ENCODE measurements at places on chromosomes 1 and 21. TPM values are rescaled to one million over a fixed set of nuclear protein-coding genes. Genes with fewer than 3 reads are reported as not detected.

The PTP4A2 gene
- total RNA-seq: 256 TPM

The S100A7A gene
- total RNA-seq: not detected

The RNF223 gene
- not detected for total RNA-seq

The SLAMF9 gene
- not detected for total RNA-seq

The CEPT1 gene
- 30.5 TPM for total RNA-seq

The TCHH gene
- total RNA-seq: not detected

The LAD1 gene
- not detected for total RNA-seq

The LDLRAD2 gene
- total RNA-seq: not detected

The FNDC5 gene
- total RNA-seq: 0.40 TPM

The GBP6 gene
- not detected for total RNA-seq

The LCE2C gene
- not detected for total RNA-seq

The UBAP2L gene
- 73.6 TPM for total RNA-seq

The LPAR3 gene
- not detected for total RNA-seq

The HUNK gene
- not detected for total RNA-seq

The ZFP69B gene
- total RNA-seq: 2.8 TPM

The AZIN2 gene
- 0.99 TPM for total RNA-seq

The SERINC2 gene
- total RNA-seq: 1.3 TPM

The CLCA1 gene
- total RNA-seq: not detected

The CLDN17 gene
- total RNA-seq: not detected

The SMIM1 gene
- total RNA-seq: 0.74 TPM

The CD48 gene
- total RNA-seq: not detected

The ETV3 gene
- total RNA-seq: 17.9 TPM

The PTPRC gene
- not detected for total RNA-seq

The OR2L8 gene
- total RNA-seq: not detected

The C1QTNF12 gene
- total RNA-seq: not detected

The RUNX1 gene
- 5.4 TPM for total RNA-seq

The GNG12 gene
- 237 TPM for total RNA-seq

The C1orf174 gene
- 30.8 TPM for total RNA-seq

The REN gene
- not detected for total RNA-seq

The S100A5 gene
- not detected for total RNA-seq

The OLIG2 gene
- not detected for total RNA-seq

The FBXO2 gene
- 1.1 TPM for total RNA-seq

The BGLAP gene
- total RNA-seq: 0.32 TPM

The HES3 gene
- not detected for total RNA-seq

The CXADR gene
- 4.4 TPM for total RNA-seq

The CD1E gene
- not detected for total RNA-seq

The OVAAL gene
- not detected for total RNA-seq

The SPAG17 gene
- total RNA-seq: not detected

The CD53 gene
- not detected for total RNA-seq

The TSACC gene
- not detected for total RNA-seq

The ZNF670 gene
- total RNA-seq: 6.2 TPM
